Renal cortex interstitium (tissue), 15 donors: ENCODE measurements at places on chromosomes 5 and 9.

DNA sequence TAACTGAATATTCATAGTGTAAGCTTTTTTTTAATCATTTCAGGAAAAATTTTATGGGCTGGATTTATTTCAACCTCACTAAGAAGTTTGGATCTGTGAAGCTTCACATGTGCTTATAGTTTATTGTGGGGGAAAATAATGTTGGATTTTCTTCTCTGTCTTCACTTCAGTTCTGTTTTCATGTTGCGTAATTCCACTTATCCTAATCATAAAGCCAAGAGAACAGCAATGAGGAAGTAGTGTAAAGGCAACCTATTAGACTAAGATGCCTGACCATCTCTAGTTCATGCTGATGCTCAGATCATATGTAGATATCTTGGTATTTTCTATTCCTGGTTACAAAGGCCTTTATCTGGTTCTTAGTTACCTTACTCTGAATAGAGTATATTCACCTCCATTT, 50.0 kb downstream of the CD180 start:
- no peak for DNase-seq

- no peak for DNase-seq
Measured at GRCh38 chr5:176929654-176930053, 30.5 kb upstream of the HK3 start.

GRCh38 chr9:134440636-134441226, 114.5 kb downstream of the RXRA start:
- DNase-seq, result no peak

DNA sequence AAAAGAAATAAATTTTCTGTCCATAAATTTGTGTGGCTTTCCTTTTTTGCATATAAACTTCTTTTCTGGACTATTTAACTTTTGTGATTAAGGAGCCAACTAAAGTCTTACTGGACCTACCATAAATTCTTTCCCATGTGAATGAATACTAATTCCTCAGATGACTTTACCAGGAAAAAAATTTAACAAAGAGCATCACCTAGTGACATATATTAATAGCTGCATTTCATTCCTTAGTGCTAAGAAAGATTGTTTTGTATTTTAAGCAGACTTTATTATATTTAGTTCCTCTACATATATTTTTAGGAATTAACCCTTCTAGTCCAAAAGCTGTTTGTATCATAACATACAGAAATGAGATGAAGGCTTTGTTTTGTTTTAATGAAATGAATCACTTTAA, 64.4 kb downstream of the C9orf85 start:
- no peak for DNase-seq

GRCh38 chr9:135174981-135175380, 87.5 kb downstream of the OLFM1 start:
- DNase-seq, result no peak

DNA sequence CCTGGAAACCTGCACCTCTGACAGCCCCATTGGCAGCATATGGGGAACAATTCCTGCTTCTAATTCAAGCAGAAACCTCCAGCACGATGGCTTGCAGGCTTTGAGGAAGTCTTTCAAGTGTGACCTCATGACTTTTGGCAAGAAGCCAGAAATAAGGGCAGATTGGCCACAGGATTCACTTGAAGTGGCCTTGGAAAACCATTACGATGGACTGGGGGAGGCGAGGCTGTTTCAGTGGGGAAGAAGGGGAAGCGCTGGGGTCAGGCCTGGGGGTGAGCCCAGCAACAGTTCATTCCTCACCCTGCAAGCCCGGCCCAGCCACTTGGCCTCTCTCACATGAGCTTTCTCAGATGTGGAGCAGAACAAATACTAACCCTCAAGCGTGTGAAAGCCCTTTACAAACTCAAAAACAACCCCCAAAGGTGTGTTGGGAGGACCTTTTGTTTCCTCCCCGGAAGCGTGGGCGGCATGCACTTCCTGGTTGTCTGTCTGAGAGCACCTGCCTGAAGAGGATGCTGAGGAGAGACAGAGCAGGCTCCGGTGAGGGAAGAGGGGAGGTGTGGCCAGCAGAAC, 26.9 kb upstream of the EEIG1 start:
- peak; percentile 74 for DNase-seq

DNA sequence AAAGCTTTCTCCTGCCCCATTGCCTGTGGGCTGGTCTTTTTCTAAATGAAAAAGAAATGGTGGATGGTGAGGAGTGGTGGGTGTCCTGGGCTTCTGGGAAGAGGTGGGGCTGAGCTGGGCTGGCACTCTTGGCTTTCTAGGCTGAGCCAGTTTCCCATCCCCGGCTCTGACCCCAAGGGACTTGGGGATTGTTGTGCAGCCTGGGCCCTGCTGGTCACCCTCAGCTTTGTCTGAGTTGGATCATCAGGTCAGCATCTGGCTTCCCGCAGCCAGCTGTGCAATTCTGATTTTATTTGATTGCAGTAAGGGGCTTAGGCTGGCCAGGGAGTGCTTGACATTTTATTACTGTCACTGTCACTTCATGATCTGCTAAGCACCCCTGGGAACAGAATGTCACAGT, 25.3 kb downstream of the GLRA1 start:
- no peak for DNase-seq

DNA sequence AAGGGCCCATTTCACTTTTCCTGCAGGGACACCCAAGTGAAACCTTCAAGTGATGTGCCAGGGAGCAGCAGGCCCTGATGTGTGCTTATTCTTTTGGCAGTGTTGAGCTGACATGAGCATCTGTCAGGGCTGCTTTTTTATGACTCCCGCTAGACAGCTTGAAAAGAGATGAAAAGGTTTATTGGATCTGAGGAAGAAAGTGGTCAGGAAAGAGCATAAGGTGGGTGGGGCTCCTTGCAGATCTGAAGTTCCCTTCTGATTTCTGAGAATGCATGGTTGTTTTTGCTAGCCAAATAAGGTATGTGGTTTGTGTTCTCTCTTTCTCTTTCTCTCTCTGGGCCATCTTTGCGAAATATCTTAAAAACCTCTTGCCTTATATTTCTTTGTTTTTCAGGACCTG, 316.1 kb downstream of the DMRT2 start:
- DNase-seq, result no peak

- DNase-seq, result no peak
Measured at GRCh38 chr5:21391506-21391905, 1403.5 kb upstream of the CDH18 start.

DNA sequence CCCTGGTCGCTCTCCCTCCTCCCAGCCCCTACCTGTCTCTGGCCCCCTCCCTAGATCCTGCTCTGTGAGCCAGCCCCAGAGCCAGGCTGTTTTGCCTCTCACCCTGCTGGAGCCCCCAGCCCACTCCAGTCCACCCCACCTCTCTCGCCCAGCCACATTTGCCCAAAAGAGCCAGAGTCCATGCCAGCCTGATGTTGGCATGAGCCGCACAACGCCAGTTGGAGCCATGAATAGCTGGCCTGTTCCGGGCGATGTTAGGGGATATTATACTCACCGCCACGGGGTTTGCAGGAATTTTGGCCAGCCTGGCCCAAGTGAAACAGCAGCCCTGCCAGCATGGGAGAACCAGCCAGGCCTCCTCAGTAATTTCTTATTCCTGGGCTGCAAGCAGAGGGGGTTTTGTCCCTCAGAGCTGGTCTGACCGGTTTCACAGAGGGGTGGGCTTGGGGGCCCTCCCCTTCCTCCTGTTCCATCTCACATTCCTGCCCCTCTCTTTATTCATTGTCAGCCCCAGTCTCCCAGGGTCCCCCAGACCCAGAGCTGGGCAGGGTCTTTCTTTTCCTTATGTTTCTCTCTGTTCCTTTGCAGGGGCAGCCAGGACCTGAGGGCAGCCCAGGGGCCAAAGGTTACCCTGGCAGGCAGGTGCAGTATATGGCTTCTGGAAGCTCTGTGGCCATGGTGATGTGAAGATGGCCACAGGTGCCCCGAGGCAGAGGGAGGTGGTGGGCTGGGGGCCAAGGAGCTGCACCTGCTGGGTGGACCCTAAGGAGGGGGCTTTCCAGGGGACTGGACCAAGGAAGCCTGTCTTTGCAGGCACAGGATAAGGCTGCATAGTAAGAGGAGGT, 50.1 kb downstream of the COL27A1 start:
- DNase-seq, result no peak

DNA sequence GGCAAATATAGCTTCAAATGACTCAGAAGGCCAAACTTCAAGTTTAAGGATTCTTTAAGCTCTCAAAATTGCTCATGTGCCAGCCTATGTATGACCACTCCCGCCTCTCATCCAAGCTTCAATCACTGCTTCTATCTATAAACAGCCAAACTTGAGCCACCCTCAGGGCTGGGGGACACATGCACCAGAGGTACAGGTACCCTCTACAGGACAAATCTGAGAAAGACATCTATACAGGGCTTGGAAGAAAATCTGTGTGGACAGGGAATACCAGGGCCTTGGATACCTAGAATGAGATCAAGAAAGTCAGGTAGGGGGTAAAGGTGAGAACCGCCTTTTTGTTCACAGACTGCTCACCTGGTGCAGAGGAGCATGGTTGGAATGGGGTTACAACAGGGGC, 217.9 kb downstream of the ATPSCKMT start:
- no peak for DNase-seq

- DNase-seq, result no peak
Measured at GRCh38 chr9:136925414-136926153, 19.0 kb downstream of the FBXW5 start.

DNA sequence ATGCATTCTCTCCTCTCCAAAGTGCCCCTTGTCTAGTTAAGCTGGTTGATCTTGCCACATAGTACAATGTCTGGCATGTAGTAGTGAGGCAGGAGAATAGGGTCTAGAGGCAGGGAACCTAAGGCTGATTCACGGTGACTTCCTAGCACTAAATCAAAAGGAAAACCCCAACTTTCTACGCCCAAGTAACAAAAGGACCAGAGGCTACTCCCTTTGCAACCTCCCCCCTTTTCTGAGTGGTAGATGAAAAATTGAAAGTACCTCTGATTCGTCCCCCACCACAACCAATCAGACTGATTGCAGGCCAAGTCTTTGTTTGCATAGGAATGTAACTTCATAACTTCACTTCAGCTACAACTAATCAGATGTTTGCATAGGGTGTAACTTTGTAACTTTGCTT, 278.8 kb downstream of the PSAT1 start:
- no peak for DNase-seq

- DNase-seq, result no peak
Measured at GRCh38 chr5:158414780-158415179, 555.8 kb upstream of the CLINT1 start.

DNA sequence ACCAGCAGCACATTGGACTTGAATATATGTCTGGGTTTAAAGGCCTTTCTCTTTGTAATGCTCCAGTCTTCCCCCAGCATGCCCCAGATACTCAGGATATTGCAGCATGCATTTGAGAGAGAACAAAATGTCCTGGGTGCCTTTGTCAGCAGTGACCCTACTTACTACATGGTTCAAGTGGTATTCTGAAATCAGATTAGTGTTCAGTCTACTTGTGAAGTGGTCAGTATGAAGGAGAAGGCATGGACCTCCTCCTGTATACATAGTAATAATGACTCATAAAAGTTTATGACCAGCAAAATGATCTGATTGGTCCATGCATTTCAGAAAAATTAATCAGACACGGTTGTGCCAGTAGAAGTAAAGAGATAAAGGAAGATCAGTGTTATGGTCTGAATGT, 25.4 kb downstream of the GPR21 start:
- DNase-seq, result no peak

- no peak for DNase-seq
Measured at GRCh38 chr5:128974567-128974966, 9.3 kb downstream of the SLC27A6 start.

GRCh38 chr5:11588803-11589202, 315.4 kb downstream of the CTNND2 start:
- DNase-seq, result no peak

- DNase-seq, result no peak
Measured at GRCh38 chr9:38084556-38084880, 15.5 kb upstream of the SHB start.
